ENCODE measurements at places on chromosomes 6 and 20.

- no peak for DNase-seq
Observed at GRCh38 chr6:119830494-119831295, 481.1 kb upstream of the MAN1A1 start.

GRCh38 chr20:49167811-49168507 lies 20.2 kb downstream of the STAU1 start:
- DNase-seq = peak; percentile 60

GRCh38 chr6:98970469-98970868 lies 22.7 kb upstream of the FBXL4 start:
- DNase-seq = no peak

DNA sequence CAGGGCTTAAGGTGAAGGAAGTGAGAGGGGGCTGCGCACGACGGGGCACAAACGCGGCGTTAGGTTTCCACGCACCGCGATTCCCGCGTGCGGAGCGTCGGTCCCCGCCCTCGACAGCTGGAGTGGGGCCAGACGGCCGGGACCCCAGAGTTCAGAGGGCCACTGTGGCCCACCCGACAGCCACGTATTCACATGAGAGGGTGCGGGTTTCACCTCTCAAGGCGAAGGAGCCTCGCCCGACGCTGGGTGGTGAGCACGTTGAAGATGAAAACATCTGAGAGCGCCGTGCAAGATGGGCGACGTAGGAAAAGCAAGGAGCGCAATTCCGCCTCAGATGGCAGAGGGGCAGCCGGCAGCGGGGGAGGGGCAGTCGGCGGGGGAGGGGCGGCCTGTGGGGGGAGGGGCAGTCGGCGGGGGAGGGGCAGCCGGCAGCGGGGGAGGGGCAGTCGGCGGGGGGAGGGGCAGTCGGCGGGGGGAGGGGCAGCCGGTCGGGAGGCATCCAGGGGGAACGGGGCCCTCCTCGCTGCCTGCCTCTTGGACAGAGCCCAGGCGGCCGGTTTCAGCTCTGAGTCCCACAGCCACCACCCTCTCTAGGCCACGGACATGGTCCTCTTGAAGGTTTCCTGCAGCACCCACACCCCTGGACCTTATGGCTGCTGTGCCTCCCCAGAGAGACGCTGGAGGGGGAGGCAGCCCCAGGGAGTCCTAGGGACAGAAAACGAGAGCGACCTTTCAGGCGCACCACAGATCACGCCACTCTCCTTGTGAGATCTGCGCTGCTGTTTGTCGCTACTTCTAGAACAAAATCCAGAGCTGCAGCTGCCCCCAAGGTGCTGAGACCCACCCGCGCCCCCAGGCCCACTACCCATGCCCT lies 113.7 kb downstream of the DLL1 start:
- peak; percentile 54 for DNase-seq

DNA sequence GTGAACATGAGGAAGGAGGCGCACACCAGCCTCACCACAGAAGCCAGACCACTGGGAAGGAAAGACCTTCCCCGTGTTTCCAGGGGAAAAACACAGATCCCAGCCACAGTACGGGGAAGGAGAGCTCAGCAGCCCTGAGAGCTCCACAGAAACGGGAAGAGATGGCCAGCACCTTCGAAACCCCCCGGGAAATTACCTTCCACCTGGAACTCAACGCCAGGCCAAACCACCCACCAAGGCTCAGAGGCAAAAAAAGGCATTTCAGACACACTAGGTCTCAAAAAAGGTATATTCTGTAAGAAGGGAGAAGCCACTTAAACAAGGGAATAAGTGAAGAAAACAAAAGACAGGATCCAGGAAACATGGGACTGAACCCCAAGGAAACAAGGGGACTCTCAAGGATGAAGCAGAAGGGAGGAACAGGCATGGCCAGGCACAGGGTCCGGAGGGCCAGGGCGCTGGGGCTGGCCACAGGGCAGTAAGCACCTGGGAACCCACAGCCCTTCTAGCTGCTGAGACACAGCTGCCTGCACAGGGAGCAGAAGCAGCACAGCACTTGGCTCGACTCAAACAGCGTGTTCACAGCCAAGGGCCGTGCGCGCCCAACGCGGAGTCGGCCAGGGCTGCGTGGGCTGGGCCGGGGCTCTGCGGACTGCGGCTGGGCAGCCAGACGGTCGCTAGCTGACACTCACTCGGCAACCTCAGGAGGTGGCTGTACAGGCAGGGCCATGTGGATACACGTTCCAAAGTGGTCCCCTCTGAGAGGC lies 44.6 kb downstream of the TAF4 start:
- DNase-seq = no peak

DNA sequence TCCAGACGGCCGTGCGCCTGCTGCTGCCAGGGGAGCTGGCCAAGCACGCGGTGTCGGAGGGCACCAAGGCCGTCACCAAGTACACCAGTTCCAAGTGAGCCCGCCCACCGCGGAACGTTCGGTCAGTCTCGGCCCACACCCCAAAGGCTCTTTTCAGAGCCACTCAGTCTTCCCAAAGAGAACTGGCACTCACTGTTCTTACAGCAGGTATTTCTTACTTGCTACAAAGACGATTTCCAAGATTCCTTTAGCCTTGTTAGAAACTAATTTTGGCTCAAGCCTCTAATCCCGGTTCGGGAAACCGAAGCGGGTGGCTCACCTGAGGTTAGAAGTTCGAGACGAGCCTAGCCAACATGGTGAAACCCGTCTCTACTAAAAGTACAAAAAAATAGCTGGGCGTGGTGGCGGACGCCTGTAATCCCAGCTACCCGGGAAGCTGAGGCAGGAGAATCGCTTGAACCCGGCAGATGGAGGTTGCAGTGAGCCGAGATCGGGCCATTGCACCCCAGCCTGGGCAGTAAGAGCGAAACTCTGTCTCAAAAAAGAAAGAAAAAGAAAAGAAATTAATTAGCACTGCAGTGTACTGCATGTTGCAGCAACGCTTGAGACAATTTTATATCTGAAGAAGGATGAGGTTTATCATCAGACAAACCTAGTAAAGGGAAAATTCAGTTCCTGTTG lies 73.1 kb downstream of the OR2B2 start:
- DNase-seq = no peak

DNA sequence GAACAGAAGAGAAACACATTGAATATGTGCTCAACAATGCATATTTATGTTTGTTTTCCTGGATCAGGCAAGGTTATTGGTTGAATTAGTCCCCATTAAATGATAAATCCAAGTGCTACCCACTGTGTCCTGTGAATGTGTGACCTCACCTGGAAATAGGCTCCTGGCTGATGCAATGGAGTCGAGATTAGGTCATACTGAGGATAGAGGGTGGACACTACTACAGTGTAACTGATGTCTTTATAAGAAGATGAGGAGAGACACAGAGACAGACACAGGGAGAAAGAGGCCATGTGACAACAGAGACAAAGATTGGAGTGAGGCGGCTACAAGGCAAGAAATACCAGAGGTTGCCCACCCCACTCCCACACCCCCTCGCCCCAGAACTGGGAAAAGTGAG lies 559.3 kb downstream of the C6orf118 start:
- no peak for DNase-seq

GRCh38 chr20:1299522-1299921 lies 29.4 kb downstream of the SDCBP2 start:
- DNase-seq = no peak

DNA sequence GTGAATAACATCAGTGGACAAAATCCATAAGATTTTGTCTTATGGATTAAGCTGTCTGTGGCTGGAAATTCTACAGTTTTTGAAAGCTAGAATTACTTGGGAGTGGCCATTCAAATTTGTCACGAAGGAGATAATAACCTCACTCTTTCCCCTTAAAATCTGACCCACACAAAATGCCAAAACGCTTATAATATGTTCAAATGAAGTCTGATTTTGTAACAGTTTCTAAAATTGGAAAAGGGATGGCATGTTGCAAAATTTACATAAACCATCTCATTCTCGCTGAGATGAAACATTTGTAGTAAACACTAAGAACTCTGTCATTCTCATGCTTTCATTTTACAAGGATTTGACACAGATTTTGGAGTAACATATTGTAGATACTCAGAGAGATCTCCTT lies 112.7 kb downstream of the GJA1 start:
- no peak for DNase-seq

- no peak for DNase-seq
Observed at GRCh38 chr6:7008451-7008988, 99.2 kb upstream of the RREB1 start.

- DNase-seq = no peak
Observed at GRCh38 chr6:55950071-55950814, 74.9 kb upstream of the BMP5 start.

DNA sequence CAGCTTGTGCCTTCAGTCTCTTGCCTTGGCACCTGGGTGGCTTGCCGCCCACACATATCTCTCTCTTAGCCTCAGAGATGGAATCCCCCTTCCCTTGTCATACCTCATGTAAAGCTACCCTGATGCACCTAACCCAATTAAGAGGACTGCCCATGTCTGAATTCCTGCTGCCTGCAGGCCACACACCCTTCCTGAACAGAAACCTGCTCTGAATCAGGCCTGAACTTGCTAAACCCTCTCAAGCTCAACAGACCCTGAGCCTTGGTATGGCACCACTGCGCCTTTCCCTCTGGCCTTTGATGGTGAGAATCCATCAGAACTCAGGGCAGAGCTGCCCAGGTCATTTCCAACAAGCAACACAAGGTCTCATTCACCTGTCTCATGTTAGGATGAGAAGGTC lies 5.2 kb downstream of the RAET1G start:
- DNase-seq = no peak

- peak; percentile 82 for DNase-seq
Observed at GRCh38 chr6:13355043-13355945, 27.0 kb upstream of the TBC1D7 start.

- no peak for DNase-seq
Observed at GRCh38 chr6:25107218-25107617, 171.5 kb upstream of the RIPOR2 start.

DNA sequence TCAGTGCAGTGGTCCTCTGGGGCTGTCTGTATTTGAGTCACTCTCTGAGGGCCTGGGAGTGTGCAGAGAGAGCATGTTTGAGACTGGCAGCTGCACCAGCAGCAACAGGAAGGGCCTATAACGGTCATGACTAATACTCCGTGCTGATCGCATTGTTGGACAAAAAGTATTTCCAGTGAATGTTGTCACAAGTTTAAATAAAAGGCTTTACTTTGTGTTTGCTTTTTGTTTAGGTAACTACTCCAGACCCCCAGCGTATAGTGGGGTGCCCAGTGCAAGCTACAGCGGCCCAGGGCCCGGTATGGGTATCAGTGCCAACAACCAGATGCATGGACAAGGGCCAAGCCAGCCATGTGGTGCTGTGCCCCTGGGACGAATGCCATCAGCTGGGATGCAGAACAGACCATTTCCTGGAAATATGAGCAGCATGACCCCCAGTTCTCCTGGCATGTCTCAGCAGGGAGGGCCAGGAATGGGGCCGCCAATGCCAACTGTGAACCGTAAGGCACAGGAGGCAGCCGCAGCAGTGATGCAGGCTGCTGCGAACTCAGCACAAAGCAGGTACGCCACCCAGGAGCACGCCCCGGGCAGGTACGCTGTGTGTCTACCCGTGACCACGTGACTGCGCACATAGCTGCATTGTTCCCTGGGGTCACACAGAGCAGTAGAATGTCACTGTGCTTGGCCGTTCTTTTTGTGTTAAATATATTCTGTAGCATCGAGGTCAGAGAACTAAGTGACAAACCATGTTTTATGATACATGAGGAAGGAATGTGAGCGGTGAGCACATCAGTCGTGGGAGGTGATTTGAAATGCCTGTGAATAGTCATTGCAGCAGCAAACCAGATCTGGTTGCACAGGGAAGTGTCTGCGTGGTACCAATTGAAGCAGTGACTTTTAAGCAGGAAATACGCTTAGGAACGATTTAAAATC lies 174.7 kb downstream of the TMEM242 start:
- DNase-seq = peak; percentile 95

DNA sequence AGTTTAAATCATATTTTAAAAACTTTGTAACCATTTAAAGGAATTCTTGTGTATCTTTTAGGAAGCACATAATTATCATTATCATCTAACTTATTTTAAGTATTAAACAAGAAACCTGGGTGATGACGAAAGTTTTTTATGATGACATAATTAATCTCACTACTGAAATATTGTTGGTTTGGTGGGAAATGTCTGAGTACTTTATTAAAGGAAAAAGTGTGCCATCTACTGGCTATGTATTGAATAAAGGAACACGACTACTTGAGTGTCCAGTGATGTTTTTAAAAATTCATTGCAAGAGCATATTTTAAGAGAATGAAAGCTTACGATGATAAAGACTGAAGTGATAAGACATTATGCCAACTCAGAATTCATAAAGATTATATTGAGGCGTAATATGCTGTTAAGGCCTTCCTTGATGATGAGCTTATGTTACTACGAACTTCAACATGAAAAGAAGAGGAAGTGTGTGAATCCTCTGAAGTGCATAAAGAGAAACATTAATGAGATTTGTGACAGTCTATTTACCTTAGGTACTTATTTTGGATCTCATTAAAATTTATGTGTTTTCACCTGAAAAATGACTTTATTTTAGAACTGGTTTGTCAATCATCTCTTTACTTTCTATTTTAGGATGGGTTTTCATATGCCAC lies 12.0 kb upstream of the TRMT11 start:
- DNase-seq = peak; percentile 24
